Lower leg skin (tissue), 4 donors: ENCODE measurements at places on chromosomes 1 and 21.

DNA sequence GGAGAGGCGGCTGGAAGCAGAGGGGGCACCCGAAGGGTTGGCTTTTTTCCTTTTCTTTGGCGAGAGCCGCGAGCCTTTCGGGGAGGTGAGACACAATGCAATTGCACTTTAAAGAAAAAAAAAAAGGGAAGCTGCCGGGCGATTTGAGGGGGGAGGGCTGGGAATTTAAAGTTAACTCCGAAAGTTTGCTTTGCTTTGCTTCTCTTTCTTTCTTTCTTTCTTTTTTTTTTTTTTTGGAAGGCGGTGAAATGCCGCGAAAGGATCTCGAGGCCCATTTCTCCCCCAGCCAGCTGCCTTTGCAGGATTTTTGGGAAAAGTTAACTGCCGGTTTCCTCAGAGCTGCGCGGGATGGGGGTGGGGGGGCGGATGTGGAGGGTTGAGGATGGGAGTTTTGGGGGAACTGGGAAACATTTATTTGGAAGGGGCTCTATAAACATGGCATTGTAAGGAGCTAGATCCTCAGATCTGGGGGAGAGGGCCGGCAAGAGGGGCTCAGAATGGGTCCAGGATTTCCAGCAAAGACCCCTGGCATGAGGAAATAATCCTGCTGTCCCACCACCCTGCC lies 997 bp downstream of the ZNF362 start:
- DNase-seq, result no peak

DNA sequence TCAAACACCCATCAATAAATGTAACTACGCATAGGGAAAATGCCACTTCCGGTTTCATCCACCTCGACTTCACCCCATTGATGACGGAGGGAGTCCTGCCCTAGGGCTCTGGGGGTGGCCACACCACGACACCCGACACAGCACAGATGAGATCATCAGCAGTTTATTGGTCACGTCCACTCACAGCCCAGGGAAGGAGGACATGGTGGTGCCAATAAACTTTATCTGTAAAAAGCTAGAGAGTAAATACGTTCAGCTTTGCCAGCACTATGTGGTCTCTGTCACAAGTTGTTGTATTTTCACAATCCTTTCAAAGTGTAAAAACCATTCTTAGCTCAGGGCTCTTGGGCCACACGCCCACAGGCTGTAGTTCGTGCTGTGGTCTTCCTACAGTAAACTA lies 16.3 kb downstream of the SETD4 start:
- DNase-seq, result no peak

DNA sequence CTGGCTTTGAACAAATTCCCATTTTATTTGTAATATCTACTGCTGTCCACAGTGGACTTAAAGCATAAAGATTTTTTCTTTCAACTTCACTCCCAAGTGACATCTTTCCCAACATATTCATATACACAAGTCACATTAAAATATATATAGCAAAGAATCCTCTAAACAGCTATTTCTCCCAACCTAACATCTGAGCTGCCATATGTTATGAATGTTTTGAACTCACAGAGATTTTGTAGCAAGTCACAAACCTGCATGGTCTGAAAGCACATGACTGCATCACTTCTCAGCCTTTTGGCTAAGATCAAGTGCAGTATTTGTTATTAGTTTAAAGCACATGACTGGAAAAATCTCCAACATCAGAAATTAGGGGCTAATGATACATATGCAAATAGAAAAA lies 7.7 kb upstream of the HFM1 start:
- no peak for DNase-seq

DNA sequence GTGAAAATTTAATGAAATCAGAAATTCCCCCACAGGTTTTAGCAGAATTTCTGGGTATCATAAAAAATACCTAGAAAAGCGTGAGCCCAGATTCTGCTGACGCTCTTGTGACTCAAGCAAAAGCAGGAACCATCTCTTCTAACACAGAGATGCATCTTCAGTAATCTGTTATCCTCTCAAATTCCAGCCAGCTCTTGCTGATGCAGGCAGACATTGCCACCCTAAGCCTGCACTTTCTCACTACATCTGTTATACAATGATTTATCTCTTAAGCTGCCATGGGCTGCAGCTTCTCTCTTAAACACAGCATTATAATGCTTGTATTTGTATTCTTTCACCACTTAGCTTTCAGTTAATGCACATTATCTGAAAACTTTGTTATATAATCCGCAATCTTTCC lies 113.0 kb upstream of the RGS1 start:
- DNase-seq, result no peak

- DNase-seq, result peak; percentile 89
These were observed 75.4 kb downstream of the ABCA4 start for GRCh38 chr1:94045465-94046056.
